ENCODE measurements at places on chromosomes 2 and 18.
A peak's percentile ranks its signal among the peaks of the same experiment; 100 is the strongest.

DNA sequence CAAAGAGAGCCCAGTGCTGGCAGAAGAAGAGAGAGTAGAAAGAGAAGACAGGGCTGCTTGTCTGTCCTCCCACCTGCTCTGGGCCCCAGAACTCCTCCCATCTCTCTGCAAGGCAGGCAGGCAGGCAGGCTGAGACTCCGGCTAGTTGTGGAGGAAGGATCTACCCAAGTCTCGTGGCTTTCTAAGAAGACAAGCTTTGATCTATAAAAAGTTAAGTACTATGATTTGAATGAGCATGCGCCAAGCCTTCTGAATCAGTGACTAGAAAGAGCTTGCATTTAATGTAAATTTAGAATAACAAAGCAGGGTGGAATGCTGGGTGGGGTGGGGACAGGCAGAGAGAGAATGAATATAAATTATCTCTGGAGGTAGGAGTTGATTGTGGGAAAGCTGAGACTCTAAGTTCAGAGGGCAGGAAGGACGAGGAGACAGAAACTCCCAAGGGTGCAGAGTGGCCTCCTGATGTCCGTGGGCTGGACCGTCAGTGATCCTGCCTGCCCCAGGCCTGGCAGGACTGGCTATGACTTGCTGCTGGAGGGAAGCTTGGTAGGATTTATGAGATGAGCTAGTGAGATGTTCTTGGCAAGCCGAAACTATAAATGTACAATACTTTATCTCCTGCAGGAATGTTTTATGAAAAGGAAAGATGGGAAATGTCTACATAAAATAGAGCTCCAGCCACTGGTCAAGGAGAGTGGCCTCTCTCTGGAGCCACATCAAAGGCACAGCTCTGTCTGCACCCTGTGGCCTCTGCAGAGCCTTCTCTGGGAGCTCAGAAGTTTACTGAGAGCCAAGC, 447.5 kb downstream of the TNS1 start:
- no peak overlapping the region for H3K4me3 ChIP-seq
- no peak for DNase-seq
- no peaks in the 10 kb centered on the region for H3K27me3 ChIP-seq
- H3K36me3 ChIP-seq: no peaks in the 10 kb centered on the region
- no peaks in the 10 kb centered on the region for H3K4me1 ChIP-seq

DNA sequence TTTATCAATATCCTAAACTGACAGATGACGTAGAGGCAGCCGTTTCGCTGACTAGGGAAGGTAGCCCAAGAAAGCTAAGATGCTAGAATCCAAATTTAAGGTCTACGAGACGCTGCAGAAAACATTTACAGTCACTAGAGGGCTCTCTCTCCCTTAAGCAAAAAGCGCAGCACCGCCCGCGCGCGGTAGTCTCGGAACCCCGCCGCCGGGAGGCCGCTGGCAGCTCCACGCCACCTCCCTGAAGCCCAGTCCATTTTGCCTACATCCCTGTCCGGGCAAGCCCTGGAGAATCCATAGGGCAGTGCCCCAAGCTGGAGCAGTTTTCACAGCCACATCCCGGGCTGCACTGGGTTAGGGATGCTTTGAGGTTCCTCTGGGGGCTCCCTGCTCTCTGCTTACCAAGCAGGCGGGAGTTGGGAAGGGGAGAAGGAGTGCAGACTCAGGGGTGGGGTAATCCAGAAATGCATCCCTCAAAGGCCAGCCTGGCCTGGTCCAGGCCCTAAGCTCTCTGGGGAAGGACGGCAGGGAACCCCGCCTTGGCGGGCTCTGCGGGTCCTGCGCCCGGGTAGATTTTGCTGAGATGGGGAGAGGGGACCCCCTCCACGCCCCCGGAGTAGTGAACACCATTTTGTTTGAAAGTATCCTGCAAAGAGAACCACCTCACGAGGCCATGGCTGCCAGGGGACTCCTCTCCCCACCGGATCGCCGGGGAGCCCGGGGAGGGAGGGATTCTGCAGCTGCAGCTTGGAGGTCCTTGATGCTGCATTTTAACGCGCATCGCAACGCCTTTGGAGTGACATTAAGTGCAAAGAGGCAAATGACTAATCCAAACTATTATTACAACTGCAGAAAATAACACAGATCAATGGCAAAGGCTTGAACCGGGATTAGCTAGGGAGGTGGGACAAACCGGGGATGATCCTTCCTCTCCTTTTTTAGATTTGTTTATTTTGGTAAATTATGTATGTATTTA, 1.3 kb upstream of the DPYSL5 start:
- H3K4me1 ChIP-seq: peaks cover 38% of the 10 kb centered on the region
- H3K27me3 ChIP-seq: peaks cover 43% of the 10 kb centered on the region
- no peak overlapping the region for H3K4me3 ChIP-seq
- no peak overlapping the region for H3K27ac ChIP-seq
- DNase-seq: peak; percentile 49
- H3K36me3 ChIP-seq: no peaks in the 10 kb centered on the region

DNA sequence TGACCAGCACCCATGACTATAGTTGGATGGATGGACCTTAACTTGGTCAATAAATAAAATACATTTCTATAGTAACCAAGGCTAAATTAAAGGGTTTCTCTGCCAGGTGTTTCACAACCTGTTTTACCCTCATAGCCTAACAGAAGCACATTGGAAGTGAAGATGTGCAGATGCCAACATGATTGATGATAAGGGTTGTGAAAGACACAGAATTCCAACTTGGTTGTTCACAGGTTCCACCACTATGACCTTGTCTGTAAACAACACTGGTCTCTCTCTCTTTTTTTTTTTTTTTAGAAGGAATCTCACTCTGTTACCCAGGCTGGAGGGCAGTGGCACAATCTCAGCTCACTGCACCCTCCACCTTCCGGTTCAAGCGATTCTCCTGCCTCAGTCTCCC, 37.5 kb upstream of the PTH2R start:
- H3K4me1 ChIP-seq: no peaks in the 10 kb centered on the region
- H3K36me3 ChIP-seq: no peaks in the 10 kb centered on the region
- H3K27me3 ChIP-seq: no peaks in the 10 kb centered on the region
- H3K27ac ChIP-seq: no peak overlapping the region
- H3K4me3 ChIP-seq: no peak overlapping the region

- H3K27ac ChIP-seq: no peak overlapping the region
- no peaks in the 10 kb centered on the region for H3K36me3 ChIP-seq
- no peaks in the 10 kb centered on the region for H3K4me1 ChIP-seq
- DNase-seq: no peak
- H3K4me3 ChIP-seq: no peak overlapping the region
Observed at GRCh38 chr18:2839202-2839601, 7.6 kb upstream of the EMILIN2 start.

DNA sequence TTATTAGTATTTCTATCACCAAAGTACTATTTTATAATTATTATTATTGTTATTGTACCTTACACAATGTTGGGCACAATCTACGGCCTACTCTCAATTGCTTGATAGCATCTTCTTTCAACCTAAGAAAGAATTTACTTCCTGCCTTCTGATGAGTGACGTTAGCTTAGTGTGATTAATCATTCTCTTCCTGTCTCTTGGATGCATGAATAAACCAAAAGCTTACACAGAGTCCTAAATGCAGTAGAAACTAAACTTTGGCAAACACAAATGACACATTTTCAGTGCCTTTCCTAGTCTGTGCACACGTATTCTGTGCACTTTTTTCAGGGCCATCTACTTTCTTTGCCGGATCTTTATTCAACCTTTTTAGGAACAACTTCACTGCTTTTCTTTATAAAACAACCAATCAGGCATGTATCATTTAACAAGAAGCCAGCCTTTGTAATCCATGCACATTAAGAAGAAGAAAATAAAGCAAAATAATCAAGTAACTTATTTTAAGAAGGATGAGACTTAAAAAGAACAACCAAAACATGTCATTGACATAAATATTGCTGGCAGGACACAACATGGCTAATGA, 19.1 kb downstream of the TRAK2 start:
- DNase-seq: peak; percentile 46
- H3K4me3 ChIP-seq: no peak overlapping the region
- no peaks in the 10 kb centered on the region for H3K36me3 ChIP-seq
- H3K27me3 ChIP-seq: no peaks in the 10 kb centered on the region
- H3K4me1 ChIP-seq: peaks cover 52% of the 10 kb centered on the region

DNA sequence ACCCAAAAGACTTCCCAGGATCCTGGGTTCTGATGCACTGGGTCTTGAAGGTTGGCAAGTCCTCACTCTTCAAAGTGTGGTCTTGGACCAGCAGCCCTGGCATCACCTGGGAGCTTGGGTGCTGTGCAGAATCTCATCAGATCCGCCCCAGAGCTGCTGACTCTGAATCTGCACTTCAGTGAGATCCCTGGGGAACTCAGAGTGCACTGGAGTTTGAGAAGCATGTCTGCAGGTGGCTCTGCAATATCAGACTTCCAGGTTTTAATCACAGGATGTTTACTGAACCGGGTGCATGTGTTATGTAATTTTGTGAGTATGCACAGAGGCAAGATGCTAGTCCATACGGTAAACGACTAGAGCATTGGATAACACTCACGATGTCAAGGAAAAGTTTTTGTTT, 58.0 kb upstream of the BOD1L2 start:
- no peak overlapping the region for H3K4me3 ChIP-seq
- H3K4me1 ChIP-seq: peaks cover 11% of the 10 kb centered on the region
- H3K36me3 ChIP-seq: no peaks in the 10 kb centered on the region
- DNase-seq: no peak
- no peaks in the 10 kb centered on the region for H3K27me3 ChIP-seq

- H3K4me1 ChIP-seq: no peaks in the 10 kb centered on the region
- no peak for DNase-seq
- no peak overlapping the region for H3K4me3 ChIP-seq
- H3K36me3 ChIP-seq: no peaks in the 10 kb centered on the region
- H3K27me3 ChIP-seq: no peaks in the 10 kb centered on the region
Observed at GRCh38 chr18:30595942-30596341, 446.6 kb downstream of the DSC3 start.

GRCh38 chr2:178420463-178420999, 30.4 kb downstream of the PRKRA start:
- no peaks in the 10 kb centered on the region for H3K27me3 ChIP-seq
- H3K4me3 ChIP-seq: no peak overlapping the region
- H3K36me3 ChIP-seq: no peaks in the 10 kb centered on the region
- H3K4me1 ChIP-seq: no peaks in the 10 kb centered on the region

GRCh38 chr2:101766871-101767739, 69.6 kb downstream of the MAP4K4 start:
- no peak for DNase-seq
- peaks cover 88% of the 10 kb centered on the region for H3K4me1 ChIP-seq
- no peaks in the 10 kb centered on the region for H3K27me3 ChIP-seq
- no peaks in the 10 kb centered on the region for H3K36me3 ChIP-seq
- no peak overlapping the region for H3K4me3 ChIP-seq
- no peak overlapping the region for H3K27ac ChIP-seq

- H3K36me3 ChIP-seq: no peaks in the 10 kb centered on the region
- H3K27me3 ChIP-seq: no peaks in the 10 kb centered on the region
- H3K4me3 ChIP-seq: no peak overlapping the region
- DNase-seq: no peak
Observed at GRCh38 chr2:135471106-135471505, 59.9 kb downstream of the ZRANB3 start.

GRCh38 chr2:218323526-218324472, 31.5 kb upstream of the TMBIM1 start:
- no peak overlapping the region for H3K27ac ChIP-seq
- H3K4me3 ChIP-seq: no peak overlapping the region
- H3K27me3 ChIP-seq: no peaks in the 10 kb centered on the region
- no peak for DNase-seq

GRCh38 chr2:168926621-168927386, 25.7 kb downstream of the G6PC2 start:
- H3K36me3 ChIP-seq: no peaks in the 10 kb centered on the region
- DNase-seq: no peak
- H3K27me3 ChIP-seq: no peaks in the 10 kb centered on the region
- no peak overlapping the region for H3K4me3 ChIP-seq
- no peak overlapping the region for H3K27ac ChIP-seq
- H3K4me1 ChIP-seq: no peaks in the 10 kb centered on the region

- H3K36me3 ChIP-seq: no peaks in the 10 kb centered on the region
- H3K4me1 ChIP-seq: no peaks in the 10 kb centered on the region
- no peak overlapping the region for H3K27ac ChIP-seq
- H3K27me3 ChIP-seq: no peaks in the 10 kb centered on the region
Observed at GRCh38 chr2:215149060-215149459, 10.6 kb upstream of the ABCA12 start.
